ENCODE measurements at places on chromosomes 7 and 10.

GRCh38 chr10:29804025-29804852, 169.5 kb upstream of the SVIL start:
- DNase-seq = peak; percentile 61

GRCh38 chr10:120793088-120793487, 58.1 kb upstream of the WDR11 start:
- DNase-seq = no peak

- DNase-seq = no peak
Measured at GRCh38 chr10:11440250-11441150, 170.9 kb downstream of the USP6NL start.

DNA sequence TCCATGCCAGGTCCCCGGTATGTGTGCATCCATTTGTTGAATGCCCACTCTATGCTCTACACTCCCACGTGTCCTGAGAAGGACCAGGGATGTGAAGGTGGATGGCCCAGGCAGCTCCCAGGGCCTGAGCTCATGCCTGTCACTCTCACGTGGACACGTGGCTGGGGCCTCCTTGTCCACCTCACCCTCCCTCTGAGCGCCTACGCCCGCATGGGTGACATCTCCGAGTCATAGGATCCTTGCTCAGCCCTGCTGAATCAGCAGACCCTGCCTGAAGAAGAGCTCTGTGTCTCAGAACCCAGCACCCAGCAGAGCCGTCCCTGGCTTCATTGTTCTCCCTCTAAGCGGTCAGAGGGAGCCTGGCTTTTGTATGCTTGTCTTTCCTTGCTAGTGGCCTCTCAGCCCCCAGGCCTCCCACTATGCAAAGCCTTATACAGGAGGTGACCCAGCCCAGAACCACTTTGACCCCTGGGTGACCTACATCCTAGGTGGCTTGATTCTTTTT, 107.9 kb upstream of the PPIF start:
- no peak for DNase-seq

DNA sequence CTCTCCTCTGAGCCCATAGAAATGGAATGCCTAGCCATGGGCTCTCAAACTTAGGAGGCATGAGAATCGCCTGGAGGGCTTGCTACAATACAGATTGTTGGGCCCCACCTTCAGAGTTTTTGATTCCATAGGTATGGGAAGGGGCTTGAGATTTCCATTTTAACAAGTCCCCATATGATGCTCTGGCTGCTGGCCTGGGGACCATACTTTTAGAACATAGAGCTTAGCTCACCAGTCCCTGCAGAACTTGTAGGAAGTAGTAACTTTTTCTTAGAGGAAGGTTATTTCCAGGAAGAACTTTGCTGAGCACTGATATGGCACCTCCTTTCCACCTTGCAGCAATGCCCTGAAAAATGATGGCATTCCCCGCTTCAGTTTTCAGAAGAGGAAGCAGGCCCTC, 177.0 kb upstream of the ZMIZ1 start:
- DNase-seq = no peak

GRCh38 chr10:64109926-64110495, 588.8 kb downstream of the REEP3 start:
- no peak for DNase-seq

DNA sequence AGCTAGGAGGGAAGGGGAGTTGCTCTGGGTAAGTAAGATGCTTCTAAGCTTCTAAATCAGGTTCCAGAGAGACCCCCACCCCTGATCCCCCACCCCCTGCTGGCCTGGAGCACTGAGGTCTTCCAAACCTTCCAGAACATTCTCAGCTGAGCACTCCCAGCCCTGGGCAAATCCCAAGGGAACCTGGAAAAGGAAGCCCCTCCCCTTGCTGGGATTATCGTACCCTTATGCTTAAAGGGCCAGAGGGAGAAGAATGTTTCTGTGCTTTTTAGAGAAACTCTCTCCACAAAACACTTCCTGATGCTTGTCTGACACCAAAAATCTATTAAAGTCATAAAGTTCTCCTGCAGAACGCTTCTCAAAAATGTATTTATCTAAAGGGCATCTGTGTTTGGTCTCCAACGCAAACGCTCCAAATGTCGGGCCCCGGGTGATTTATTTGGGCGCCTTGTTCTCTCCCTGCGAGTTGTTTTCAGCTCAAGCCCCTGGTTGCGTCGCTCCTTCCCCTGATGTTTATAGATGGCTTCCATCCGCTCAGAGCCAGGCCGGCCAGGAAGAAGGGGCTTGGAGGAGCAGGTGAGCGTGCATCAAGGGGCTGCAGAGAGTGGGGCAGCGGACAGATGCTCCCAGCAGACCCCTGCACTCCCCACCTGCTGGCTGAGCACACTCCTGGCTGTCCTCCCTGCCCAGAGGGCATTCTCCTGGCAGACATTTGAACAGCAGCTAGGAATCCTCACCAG, 8.2 kb upstream of the RET start:
- DNase-seq = no peak

- no peak for DNase-seq
Measured at GRCh38 chr7:42587806-42588205, 324.1 kb downstream of the C7orf25 start.

GRCh38 chr7:30782690-30783089, 11.5 kb downstream of the MINDY4 start:
- no peak for DNase-seq

DNA sequence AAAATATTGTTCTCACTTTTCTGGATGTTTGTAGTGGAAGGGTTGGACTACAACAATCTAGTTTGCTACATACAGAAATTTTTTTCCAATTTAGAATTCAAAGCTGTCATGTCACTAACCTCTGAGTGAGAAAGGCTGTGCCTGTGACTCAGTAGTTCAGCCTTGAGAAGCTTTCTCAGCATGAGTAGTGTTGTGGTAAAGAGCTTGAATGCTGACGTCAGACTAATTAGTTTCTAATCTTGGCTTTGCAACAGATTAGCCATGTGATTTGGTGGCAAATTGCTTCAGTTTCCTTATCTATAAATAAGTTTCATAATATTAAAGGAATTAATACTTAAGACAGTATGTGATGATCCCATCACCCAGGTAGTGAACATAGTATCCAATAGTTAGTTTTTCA, 83.8 kb downstream of the ABCA13 start:
- DNase-seq = peak; percentile 41

DNA sequence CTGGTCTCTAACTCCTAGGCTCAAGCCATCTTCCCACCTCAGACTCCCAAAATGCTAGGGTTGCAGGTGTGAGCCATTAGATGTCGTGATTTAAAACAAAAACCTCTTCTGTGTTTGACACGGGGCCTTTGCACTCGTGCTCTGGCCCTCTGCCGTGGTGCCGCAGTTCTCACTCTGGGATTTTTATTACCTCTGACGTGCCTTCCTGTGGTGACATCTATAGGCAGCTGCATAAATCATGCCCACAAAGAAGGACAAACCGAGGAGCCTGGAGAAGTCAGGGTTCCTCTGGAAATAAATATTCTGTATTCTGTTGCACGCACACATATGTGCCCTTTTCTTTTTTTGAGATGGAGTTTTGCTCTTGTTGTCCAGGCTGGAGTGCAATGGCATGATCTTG, 25.9 kb upstream of the OCM start:
- DNase-seq = no peak

DNA sequence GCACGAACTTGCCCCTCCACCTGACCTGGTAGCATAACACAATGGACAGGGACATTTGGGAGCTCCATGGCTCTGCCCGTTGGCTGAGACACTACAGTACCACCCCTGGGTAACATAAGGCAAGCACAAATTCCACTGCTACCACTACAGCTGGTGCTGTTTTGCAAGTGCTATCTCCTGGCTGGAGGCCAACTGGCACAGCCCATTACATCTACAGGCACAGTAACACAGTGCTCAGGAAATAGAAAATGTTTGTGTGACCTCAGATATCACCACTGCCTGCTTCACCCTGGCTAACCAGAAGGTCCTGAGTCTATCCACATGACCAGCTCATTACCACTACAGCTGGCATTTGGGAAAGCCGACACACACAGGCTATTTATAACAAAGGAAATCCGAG, 631.1 kb upstream of the MBL2 start:
- DNase-seq = peak; percentile 10

- no peak for DNase-seq
Measured at GRCh38 chr7:84546403-84546802, 351.8 kb upstream of the SEMA3A start.

GRCh38 chr10:69449841-69450240, 1.4 kb upstream of the TSPAN15 start:
- DNase-seq = no peak

DNA sequence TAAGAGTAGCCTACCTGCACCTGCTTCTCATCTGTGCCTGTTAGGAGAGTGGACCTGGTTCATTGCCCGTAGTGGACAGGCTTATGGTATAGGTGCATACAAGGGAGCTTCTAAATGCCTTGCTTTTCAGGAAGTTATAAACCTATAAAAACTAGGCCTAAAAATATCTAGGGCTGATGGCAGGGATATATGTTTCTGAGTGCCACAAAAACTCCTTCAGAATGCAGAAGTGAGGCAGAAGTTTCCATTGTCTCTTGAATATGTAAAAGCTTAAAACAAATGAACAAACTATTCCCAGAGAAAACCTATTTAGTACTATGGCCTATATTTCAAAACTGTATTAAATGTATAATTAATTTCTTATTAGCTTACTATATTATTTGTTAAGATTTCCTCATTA, 91.8 kb downstream of the RNLS start:
- DNase-seq = no peak

- no peak for DNase-seq
Measured at GRCh38 chr10:22554461-22555182, 159.8 kb downstream of the PIP4K2A start.

GRCh38 chr7:1849351-1850041, 179.4 kb downstream of the ELFN1 start:
- no peak for DNase-seq

- no peak for DNase-seq
Measured at GRCh38 chr10:60661637-60662036, 116.6 kb upstream of the CDK1 start.

- DNase-seq = no peak
Measured at GRCh38 chr10:48623607-48624132, 18.8 kb upstream of the ARHGAP22 start.

- DNase-seq = no peak
Measured at GRCh38 chr10:99394761-99395386, 35.5 kb downstream of the GOT1 start.

GRCh38 chr7:94391726-94392392, 2.8 kb upstream of the COL1A2 start:
- DNase-seq = peak; percentile 22

DNA sequence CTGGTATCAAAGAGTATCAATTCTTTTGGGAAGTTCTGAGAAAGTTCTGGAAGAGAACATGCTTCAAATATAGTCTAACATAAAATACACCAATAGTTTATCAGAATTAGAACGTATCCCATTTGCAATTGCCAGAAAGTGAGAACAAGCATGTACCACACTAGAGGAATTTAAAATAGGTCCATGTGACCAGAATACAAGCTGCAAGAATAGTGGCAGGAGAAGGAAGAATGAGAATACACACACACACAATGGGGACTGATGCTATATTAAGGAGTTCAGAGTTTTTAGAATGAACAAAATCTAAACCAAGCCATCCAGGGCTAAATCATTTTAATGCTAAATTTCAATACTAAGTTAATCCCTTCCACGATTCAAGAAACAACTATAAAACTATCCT, 99.1 kb upstream of the TMEM168 start:
- no peak for DNase-seq

GRCh38 chr10:22369434-22370072, 24.3 kb downstream of the SPAG6 start:
- DNase-seq = peak; percentile 16

GRCh38 chr7:56157238-56157790, 41.1 kb upstream of the NUPR2 start:
- no peak for DNase-seq

DNA sequence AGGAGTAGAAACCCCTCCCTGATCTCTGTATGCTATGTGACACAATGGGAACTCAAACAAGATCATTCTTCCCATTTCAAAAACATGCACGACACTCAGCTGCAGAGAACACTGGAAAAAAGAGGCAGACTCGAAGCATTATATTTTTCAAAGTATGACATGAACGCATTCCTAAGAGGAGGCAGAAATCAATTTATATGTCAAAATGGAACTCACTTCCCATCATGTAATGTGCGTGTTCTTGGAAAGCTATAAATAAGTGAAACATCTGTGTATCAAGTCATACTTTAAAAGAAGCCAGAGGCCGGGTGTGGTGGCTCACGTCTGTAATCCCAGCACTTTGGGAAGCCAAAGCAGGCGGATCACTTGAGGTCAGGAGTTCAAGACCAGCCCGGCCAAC, 142.7 kb downstream of the ICA1 start:
- DNase-seq = no peak

DNA sequence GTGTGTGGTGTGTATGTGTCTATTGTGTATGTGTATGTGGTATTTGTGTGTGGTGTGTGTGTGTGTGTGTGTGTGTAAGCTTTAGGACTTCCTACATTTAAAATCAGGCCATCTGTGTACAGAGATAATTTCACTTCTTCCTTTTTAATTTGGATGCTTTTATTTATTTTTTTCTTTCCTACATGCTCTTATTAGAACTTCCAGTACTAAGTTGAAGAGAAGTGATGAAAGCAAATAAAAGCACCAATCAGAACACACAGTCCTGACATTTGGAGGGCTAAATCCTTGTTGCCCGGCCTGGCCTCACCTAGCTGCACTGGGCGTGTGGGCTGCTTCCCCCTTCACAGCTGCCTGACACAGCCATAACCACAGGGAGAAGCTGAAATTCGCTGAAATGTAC, 3.8 kb upstream of the MRC1 start:
- DNase-seq = no peak

- no peak for DNase-seq
Measured at GRCh38 chr10:126917975-126918908, 13.0 kb downstream of the DOCK1 start.

- DNase-seq = peak; percentile 13
Measured at GRCh38 chr10:33412241-33412640, 77.8 kb upstream of the NRP1 start.

GRCh38 chr10:22690614-22691431, 23.6 kb downstream of the PIP4K2A start:
- no peak for DNase-seq

DNA sequence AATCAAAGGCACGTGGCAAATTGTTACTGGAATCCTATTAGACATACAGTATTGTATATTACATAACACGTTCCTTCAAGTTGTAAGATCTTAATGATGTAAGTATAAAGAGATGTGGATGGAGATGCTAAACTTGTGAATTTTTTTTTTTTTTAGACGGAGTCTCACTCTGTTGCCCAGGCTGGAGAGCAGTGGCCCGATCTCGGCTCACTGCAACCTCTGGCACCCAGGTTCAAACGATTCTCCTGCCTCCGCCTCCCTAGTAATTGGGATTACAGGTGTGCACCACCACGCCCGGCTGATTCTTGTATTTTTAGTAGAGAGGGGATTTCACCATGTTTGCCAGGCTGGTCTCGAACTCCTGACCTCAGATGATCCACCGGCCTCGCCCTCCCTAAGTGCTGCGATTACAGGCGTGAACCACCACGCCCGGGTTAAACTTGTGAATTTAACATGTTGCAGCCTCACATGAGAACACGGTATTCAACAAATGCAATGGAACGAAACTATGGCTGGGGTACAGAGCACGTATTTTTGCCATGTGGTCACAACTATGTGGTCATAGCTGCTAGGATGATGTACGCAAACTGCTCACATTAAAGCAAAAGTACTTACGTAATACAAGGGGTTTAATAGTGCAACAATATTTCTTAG, 818 bp upstream of the SUPV3L1 start:
- DNase-seq = no peak
